RPMI7951 (cell line): ENCODE measurements at places on chromosomes 7 and 10. TPM values are rescaled to one million over a fixed set of nuclear protein-coding genes. Genes with fewer than 3 reads are reported as not detected.
A peak's percentile ranks its signal among the peaks of the same experiment; 100 is the strongest.

GRCh38 chr7:85025312-85025756 is 161.5 kb downstream of the SEMA3D start:
- DNase-seq: peak; percentile 22

DNA sequence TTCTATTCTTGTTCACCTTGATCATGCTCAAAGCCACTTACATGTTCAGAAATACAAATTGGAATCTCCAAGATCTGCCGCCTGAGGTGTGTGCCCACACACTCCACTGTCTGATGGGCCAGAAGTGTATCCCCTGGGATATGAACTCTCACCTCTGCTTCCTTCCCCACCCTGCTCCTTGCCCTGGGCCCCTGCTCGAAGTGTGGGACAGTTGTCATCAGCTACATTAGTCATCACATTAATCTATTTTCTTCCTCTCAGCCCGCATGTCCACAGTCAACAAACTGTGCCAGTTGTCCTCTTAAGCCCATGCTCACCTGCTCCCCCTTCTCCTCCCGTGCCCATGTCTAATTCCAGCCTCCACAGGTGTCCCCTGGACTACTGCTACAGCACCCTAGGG is 154.7 kb downstream of the PTPN20 start:
- DNase-seq: no peak

Gene ABCB1
- total RNA-seq: under 0.01 and 0.68 TPM in 2 replicates

- DNase-seq: no peak
Measured at GRCh38 chr10:70592746-70593512, 9.6 kb downstream of the PRF1 start.

Gene FAM25G
- total RNA-seq: not detected in 2 replicates

Gene ZFAND2A
- 33.0 and 34.9 TPM in 2 replicates for total RNA-seq

Gene RET
- total RNA-seq: under 0.01 and 0.10 TPM in 2 replicates

DNA sequence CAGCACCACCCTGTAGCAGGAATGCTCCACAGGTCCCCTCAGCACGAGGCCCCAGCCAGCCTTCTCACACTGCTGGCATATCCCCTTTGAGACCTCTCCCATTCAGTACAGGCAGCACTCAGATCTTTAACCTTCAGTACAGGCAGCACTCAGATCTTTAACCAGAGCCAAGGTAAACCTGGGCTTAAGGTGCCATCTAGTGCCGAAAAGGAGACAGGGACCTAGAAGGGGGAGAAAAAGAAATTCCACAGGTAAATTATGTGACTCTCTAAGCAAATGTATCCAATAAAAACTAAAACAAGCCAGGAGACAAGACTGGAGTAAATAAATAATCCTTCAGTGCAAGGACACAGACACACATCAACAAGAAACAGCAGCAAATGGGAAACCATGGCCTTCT is 358.6 kb downstream of the PTPRN2 start:
- DNase-seq: no peak

- no peak for DNase-seq
Measured at GRCh38 chr10:74814797-74815196, 11.6 kb upstream of the KAT6B start.

GRCh38 chr7:132635127-132635526 is 58.9 kb upstream of the PLXNA4 start:
- no peak for DNase-seq

DNA sequence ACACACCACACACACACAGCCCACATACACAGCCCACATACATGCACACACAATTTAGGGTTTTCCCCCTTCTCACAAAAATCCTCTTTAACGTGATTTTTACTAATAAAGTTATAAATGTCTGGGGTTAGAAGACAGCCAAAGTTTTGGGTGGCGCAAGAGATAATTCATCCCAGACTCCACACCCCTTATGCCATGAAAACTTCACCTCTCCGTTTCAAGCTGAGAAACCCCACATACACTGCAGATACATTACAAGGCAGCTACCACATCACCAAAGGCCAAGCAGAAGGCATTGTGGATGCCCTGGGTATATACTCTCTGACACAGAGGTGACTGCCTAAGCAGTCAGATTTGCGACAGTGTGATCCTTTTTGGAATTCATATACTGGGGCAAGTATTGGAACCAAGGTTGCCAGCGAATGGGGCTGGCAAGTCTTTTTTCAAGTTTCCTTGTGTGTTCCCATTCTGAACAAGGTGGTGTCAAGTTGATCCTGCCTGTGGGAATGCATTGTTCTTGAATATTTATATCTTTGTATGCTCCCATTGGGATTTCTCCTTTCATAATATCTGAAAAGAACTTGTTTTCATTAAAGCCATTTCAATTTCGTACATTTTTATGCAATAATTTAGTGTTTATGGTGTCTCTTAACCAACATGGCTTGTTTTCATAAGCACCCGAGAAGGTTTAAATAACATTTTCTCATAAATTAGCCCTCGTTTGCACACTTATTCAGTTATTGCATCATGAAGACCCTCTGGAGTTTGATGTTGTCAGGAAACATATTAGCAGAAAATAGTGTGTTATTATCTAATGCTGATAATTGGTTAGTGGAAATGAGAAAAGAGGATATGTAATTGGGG is 130.2 kb downstream of the TCF7L2 start:
- no peak for DNase-seq

DNA sequence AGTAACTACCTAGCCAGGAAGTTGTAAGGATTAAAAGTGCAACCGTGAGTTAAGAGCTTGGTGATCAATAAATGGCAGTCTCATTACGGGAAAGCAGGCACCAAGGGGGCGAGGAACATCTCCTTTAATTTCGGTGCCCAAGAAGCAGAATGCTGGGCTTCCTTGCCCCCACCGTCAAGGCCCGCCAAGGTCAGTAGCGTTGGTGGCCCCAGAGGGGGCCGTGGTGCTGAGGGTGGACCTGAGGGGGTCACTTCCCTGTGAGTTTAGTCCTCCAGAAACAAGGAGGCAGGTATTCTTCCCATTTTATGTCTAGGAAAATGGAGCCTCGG is 408 bp upstream of the MINDY4 start:
- no peak for DNase-seq

Gene GARIN1A
- total RNA-seq: 0.10 and 0.48 TPM in 2 replicates

Gene CDK14
- 5.2 and 9.3 TPM in 2 replicates for total RNA-seq

DNA sequence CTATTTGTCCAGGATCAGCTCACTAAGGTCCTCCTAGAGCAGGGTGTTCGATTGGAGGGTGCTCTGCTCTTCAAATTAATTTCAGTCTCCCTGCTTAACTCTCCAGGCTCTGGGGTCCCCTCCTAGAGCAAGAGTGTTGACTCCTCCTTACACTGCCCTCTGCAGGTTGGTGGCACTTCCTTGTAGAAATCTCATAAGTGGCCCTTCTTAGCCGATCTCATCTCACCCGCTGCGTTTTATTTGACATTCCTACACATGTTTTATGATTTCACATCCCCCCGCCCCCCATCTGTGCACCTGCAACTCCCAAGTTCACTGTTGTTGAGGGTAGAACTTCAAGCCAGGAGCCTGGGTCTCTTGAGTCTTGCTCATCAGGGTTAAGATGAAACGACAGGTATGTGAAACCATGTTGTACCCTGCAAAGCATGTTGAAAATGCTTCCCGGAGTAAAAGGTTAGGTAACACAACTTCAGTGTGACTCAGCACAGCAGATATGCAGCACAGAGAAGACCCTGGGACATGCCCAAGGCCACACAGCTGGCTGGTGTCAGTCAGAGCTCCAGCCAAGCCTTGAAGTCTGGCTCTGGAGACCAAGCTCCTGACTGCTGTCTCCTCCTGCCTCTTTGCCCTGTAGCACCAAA is 171.2 kb downstream of the PRKAG2 start:
- peak; percentile 33 for DNase-seq

Gene ARHGEF5
- total RNA-seq: 1.1 and 1.4 TPM in 2 replicates

Gene FAM241B
- 0.36 TPM in 1 of 2 replicates, not detected in the other for total RNA-seq
